NCI-H1092 treated with DMSO at 0.1 percent for 48 hours (cell line): ENCODE measurements at places on chromosomes 2 and 18.

DNA sequence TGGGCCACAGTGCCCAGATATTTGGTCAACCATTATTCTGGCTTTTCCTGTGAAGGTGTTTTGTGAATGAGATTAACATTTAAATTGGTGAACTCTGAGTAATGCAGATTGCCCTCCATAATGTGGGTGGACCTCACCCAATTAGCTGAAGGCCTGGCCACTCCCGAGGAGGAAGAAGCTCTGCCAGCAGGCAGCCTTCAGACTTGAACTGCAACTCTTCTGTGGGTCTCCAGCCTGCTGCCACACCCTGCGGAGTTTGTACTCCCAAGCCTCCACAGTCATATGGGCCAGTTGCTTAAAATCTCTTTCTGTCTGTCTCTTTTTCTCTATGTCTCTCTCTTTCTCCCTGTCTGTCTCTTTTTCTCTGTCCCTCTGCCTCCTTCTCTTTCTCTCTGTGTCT is 262.7 kb downstream of the MYCN start:
- DNase-seq, result no peak

DNA sequence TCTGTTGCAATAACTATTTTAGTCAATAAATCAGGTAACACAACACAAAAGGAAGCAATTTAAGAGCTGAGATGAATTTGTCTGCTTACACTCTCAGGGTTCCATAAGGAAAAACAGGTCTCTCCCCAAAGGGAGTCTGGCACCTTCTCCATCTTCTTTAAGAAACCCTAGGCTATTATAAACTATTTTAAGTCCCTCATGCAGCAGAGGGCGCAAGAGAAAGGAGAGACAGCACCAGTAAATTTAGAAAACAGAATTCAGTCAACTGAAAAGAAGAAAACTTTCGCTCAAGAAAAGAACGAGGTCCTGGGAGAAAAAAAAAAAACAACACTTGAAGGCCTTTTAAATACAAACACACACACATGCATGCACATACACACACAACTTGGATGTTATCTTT is 19.1 kb downstream of the SULT1C4 start:
- DNase-seq, result no peak

DNA sequence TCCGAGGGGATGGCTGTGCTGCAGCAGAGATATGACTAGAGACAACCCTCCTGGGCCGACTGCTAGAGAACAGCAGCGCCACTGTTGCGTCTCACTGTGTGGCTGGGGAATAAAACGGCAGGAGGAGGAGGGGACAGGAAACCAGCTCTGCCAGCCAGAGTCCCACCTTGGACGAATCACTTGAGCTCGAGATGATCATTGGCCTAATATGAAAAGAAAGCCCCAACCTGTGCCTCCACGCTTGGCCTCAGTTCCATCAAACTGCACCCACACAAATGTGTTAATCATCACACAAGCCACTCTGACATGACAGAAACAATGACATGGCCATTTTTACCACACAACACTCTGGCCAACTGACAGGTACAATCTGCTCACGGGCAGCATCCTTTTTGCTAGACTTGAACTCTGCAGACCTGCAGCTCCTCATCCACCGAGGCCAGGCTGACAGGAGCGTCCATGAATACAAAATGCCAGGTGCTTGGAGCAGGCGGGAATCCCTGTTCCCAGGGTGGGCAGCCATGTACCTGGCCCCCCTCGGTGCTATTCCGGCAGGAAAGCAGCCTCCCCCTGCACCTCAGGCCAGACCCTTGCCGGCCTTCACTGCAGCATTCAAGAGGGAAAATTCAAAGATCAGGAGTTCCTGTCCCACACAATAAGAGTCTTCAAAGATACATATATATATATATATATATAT is 52.3 kb downstream of the PARD6G start:
- no peak for DNase-seq

DNA sequence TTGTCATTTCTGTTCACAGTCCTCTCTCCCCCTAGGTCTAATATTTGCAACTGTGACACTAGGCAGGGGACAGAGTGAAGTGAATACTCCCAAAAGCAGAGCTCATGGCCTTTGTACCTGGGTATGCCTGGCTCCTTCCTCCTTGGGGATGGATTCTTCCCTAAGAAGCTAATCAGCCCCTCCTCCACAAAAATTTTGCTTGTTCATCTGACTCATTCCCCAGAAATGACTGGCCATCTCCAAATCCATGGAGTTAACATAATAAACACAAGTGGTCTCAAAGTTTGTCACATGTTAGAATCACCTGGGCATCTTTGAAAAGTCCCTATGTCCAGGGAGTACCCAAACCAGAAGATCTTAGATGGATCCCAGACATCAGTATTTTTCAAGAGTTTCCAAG is 65.3 kb downstream of the SUCLG1 start:
- DNase-seq, result no peak

GRCh38 chr2:232637866-232638583 is 4.6 kb downstream of the EFHD1 start:
- DNase-seq, result no peak

DNA sequence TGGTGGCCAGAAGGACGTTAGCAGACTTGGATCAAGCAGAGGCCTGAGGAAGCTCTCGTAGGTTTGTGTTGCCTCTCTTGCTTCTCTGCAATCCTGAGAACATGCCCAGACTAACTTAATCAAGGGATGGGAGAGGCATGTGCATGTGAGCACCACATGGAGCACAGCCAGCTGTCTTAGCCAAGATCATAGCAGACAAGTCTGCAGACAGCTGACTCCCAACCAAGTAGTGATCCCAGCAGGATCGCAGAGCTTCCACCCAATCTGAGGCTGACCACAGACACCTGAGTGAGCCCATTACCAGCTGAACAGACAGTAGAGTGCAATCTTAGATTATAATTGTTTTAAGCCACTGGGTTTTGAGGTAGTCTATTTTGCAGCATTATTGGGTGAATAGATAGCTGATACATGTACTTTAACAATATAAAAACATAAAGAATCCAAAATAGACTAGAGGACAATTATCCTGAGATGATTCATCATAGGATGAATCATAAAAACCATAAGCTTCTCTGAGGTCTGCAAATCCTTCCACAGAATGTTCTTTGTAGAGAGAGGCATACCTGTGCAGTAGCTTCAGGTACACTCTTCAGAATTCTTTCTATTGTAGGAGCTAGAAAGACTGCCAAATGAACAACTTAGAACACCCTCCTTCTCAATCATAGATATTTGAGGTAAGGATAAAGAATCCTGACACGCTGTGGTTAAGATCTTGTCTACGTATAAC is 25.2 kb upstream of the FAM110C start:
- DNase-seq, result no peak

GRCh38 chr2:127330753-127331152 is 36.8 kb upstream of the ERCC3 start:
- DNase-seq, result no peak

- no peak for DNase-seq
Observed at GRCh38 chr2:43038034-43038695, 188.2 kb downstream of the ZFP36L2 start.

- DNase-seq, result no peak
Observed at GRCh38 chr2:122515731-122516290, 760.4 kb downstream of the TSN start.

GRCh38 chr2:7014174-7014640 is 97.0 kb downstream of the RNF144A start:
- no peak for DNase-seq

- DNase-seq, result no peak
Observed at GRCh38 chr2:165560377-165560988, 91.0 kb downstream of the CSRNP3 start.

DNA sequence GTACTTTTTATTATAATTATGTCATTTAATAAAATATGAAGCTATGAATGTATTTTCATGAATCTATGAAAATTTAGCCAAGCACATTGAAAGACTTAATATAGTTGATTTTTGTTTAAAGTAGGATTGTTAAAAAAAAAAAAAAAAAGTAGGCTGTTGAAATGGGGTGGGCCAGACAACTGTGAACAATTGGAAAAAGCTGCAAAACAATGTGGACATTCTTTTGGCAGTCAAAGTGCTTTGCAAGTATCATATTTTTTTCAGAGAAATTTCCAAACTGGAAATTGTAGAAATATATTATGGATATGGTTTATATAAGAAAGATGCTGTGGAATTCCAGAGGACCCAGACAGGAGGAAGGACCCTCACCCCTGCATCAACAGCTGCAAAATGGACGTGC is 82.1 kb downstream of the ETAA1 start:
- no peak for DNase-seq

DNA sequence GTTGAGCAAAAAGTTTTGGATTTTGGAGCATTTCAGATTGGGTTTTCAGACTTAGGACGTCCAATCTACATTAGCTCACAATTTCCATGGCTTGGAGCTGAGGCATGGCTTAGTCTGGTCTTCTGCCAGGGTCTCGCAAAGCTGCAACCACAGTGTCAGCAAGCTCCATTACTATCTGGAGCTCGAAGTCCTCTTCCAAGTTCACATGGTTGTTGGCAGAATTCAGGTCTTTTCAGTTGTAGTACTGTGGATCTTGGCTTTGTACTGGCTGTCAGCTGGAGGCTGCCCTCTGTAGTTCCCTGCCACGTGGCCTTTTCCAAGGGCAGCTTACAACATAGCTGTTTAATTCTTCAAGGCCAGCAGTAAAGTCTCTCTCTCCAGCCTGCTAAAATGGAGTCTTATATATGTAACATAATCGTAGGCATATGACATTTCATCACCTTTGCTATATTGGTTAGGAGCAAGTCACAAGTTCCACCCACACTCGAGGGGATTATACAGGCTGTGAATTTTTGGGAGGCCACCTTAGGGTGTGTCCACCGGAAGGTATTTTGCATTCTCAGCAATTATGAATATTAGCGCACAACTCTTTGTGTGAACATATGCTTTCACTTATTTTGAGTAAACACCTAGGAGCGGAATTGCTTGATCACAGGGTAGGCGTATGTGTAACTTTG is 41.5 kb upstream of the EPC2 start:
- DNase-seq, result no peak

DNA sequence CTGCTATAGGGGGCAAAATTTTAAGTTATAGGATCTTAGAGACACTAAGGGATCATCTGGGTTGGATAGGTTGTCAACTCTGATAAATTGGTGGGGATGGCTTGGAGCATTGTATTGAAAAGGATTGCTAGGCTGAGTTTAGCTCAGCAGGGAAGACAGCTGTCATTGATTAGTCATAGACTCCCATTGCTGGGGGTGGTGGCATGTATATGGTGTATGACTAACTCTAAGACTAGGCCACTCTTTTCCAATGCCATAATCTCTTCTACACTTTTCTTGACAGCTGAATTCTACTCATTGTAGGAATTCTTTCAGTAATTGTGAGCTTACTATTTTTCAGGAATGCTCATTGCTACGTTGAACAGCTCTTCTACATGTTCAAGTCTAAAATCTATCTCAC is 81.3 kb upstream of the PELI1 start:
- no peak for DNase-seq

GRCh38 chr2:88967844-88968243 is 276.4 kb downstream of the RPIA start:
- DNase-seq, result no peak

DNA sequence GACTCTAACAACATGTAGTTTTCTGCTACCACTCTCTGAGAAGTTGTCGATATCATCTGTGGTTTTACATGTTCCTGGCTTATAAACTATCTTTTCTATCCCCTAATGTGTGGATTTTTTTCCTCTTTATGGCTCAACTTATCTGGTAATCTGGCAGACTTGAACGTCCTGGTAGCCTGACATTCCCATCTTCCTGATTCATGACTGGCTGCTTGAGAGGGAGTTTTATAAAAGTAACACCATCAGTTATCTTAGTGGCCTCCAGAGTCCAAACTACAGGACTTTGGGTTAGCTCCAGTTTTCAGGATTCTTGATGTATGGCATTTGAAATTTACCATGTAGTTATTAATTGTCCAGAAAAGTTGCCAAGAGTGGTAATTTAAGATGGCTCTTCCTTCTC is 174.0 kb upstream of the GULP1 start:
- DNase-seq, result no peak

GRCh38 chr2:45497355-45497754 is 113.7 kb downstream of the SRBD1 start:
- DNase-seq, result no peak

DNA sequence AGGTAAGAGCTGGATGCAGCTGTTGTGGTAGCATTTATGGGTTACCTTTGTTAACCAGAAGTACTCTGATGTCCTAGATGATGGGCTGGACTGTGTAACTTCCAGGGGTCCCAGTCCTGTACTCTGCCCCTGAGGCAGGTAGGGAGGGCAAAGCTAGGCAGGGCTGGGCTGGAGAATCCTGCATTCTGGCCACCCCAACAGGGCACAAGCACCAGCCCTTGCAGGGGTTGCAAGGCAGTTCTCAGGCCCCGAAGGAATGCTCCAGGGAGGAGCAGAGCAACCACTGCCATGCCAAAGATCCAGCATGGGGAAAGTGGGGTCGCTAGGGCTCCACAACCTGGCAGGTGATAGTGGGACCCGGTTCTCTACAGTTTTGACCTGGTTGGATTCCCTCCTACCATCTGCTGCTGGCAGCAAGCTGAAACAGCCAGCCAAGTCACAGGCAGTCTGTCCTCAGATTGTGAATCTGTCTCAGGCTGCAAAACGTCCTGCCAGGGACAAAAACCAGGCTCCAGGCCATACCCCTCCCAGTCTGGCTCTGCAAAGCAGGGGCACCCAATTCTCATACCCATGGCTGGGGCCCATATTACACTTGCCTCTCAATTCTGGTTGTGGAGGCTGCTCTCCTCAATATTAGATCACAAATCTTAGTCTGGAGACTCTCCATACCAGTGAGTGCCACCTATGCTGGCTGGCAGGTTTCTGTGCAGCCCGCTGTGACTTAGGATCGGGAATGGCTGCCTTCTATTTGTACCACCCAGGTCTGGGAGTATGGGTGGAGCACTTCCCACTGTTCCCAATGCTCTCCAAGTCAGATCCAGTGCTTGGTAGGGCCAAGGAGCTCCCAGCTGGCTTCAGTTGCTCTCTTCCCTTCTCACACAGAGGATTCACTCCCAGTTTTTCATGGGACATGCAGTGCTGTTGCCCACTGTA is 61.1 kb downstream of the SMCHD1 start:
- no peak for DNase-seq

GRCh38 chr2:96389736-96390135 is 54.2 kb downstream of the NCAPH start:
- no peak for DNase-seq

GRCh38 chr2:102736110-102736409 is 25.8 kb upstream of the TMEM182 start:
- no peak for DNase-seq
